CD4-positive, alpha-beta T cell treated with Interferon gamma for 1 hour (primary cell): ENCODE measurements at places on chromosomes 1 and 21.

DNA sequence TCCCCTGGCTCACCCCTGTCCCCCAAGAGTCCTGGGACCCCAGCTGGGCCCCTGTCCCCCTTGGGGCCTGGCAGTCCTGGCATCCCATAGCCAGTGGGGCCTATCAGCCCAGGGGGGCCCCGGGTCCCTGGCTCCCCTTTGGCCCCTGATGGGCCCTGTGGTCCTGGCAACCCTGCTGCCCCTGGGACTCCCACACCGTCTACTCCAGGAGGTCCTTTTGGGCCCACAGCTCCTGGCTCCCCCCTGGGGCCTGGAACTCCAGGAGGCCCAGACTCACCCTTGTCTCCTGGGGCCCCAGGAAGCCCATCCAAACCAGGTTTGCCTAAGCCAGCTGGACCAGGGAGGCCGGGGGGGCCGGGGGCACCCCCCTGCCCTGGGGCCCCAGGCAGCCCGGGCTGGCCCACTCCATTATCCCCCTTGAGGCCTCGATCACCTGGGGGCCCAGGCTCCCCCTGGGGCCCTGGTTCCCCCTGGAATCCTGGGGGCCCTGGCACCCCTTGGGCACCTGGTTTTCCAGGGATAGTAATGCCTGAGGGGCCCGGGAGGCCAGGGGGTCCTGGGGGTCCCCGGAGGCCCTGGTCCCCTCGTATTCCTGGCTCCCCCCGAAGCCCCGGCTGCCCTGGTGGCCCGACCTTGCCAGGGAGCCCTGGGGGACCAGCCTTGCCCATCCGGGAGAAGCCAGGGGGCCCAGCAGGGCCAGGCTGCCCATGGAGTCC lies 10.1 kb downstream of the ADPRS start:
- no peak for DNase-seq

- DNase-seq: no peak
These were observed 81.4 kb downstream of the TRABD2B start for GRCh38 chr1:47915677-47916353.

DNA sequence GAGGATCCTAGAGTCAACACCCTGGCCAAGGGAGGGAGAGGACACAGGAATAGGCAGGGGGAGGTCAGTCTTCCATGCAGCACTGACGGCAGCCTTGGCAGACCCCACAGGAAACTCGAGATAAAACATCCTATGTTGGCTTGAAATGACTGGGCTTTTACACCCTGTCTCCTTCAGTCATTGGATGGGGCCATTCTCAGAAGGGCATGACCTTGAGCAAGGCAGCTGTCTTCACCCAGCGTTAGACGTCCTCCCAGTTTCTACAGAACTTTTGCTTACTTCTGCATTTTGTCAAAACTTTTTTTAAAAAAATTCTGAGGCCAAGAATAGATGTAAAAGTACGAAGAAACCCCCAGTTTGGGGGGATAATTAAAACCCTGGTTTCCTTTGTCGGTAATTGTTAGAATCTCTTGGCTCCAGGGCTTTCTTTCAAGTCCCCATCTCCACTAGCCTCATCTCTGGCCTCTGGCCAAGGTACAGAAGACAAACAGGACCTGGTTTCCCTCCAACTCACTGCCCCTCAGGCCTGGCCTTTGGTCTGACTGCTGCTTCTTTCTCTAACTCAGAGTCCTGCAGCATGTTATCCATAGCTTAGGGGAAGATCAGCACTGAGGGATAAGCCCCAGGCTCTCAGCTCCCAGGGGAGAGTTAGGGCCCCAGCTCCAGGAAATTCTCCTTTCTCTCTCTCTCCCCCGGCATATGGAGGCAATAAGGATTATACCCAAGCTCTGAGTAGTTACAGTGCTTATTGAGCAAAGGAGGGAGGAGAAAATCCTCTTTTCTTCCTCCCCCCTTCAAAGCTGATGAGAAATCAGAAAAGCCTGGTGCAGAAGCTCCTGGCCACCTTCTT lies 51.6 kb upstream of the KCND3 start:
- DNase-seq: no peak

GRCh38 chr1:182952677-182953444 lies at the start of gene SHCBP1L:
Gene SHCBP1L, minus strand, starts transcription at chr1:182953166. Its CDS starts 33 bp downstream, at chr1:182953133.
- no peak for DNase-seq

- DNase-seq: peak; percentile 29
These were observed 47.1 kb downstream of the KANK4 start for GRCh38 chr1:62271948-62272728.

GRCh38 chr1:12208764-12209494 lies 20.9 kb upstream of the VPS13D start:
- peak; percentile 77 for DNase-seq

DNA sequence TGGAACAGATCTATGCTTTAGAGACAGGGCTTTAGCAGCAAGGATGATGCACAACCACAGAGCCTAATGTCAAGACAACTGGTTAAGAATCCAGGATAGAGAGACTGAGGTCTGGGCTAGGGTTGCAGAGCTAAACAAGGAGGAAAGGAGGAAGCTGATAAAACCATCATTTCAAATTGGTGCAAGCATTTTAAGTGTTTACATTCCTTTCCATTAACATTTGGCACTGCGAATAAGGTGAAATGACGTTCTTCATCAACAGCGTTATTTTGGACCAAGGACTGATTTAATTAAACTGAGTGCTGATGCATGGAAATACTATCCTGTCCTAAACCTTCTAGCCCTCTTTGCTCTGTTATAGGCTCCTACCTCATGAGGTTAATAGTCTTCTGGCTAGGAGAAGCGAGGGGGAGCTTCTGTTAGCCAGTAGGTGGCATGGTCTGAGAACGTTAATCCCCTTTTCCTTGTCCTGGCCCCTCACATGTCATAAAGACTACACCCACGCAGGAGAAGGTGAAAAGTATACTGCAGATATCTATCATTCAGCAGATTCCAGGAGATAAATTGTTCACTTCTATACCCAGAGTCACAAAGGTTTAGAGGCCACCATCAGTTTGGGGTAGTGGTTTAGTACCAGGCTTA lies 7.6 kb upstream of the C1orf21 start:
- DNase-seq: no peak

DNA sequence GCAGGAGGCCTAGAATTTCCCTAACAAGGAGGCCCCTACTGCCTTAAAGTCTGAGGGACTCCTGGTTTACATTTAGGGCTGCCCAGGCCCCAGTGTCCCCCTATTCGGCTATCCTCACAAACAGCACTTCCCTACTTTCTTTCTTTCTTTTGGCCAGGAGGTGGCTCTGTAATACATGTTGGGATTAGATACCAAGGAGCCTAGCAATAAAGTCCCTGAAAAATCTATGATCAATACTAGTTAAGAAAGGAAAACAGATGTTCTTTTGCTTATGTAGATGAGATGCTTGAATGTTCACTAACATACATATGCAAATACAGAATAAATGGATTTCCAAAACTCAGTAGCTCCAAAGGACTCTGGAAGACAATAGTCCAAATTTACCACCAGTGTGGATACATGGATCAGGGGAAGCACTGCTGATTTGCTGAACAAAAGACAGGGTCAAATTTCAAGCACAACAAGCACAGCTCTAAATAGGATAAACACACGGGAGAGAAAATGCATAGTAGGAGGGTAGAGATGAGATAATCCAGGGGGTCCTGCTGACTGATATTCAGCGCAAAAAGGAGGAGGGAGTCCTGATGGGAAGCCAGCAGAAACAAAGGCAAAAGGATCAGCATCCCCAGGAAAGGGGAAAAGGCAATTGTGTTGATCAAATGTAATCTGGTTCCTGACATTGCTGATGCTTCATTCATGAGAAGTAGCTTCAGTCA lies 240.0 kb downstream of the NUF2 start:
- no peak for DNase-seq

GRCh38 chr1:118989006-118989815 lies 1.1 kb upstream of the TBX15 start:
- DNase-seq: no peak

DNA sequence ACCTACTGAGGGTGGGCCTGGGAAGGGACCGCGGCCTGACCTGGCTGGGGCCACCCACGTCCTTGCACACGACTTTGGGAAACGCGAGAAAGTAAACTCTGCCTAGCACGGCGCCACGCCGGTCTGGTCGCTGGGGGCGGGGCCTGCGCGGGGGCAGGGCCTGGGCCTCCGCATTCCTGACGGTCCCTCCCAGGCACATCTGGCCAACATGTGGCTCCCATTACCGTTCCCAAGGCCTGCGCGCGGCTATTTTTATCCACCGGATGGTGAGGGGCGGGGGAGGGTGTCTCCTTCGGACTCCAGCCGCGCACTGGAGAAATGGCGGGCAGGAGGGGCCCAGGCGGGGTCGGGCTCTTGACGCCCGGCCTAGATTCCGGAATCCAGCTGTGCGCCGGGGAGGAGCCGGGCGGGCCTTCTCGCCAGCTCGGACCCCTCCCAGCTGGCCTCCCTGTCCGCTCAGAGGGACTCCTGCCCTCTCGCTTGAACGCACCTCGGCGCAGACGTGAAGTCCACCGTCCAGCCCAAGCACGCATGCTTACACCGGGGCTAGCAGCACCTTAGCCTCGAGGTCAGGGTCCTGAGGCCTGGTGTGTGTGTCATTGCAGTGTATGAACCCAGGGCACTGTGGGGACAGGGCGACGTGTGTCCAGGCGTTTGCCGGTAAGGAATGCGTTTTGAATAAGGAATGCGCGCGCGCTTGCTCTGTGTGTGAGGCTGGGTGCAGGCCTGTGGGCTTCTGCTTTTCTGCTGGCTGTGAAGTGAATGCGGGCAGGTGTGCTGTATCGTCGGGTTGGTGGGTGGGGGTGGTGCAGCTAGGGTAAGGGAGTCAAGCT lies 2.1 kb downstream of the EVA1B start:
- peak; percentile 14 for DNase-seq

GRCh38 chr1:3348196-3348865 lies 106.1 kb upstream of the ARHGEF16 start:
- DNase-seq: no peak

- DNase-seq: no peak
These were observed 163.1 kb upstream of the BEND5 start for GRCh38 chr1:48939828-48940227.

DNA sequence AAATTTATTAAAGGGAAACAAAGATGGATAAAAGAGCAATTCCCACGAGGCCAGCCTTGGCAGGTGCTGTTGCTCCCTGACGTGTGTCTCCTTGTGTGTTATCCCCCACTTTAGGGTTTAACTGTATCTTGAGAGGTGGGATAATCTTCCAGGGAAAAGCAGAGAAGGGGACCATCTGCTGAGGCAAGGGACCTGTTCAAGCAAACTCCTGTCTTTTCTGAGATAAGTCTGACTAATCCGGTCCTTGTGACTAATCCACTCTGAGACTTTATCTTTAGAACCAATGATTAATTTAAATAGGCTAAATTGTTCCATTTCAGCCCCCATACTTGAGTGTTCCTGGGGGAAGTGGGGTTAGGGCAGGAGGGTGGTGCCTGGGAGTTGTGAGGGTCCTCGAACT lies 163.6 kb downstream of the CAMTA1 start:
- DNase-seq: no peak

DNA sequence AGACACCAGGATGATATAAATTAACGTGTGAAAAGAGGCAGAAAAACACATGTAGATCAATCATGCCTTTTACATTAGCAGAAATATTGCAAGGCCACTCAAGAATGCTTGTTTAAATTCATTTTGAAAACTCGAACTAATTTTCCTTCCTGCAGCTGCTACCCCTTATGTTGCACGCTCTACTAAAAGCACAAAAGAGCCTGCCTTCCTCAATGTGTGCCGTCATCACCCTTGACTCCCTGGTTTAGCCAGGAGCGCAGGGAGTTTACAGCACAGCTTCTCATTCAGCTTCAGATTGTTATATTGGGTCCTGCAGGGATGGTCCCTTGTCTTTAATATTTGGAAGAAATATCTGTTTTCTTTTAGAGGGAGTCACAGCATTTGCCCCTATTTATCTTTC lies 10.1 kb upstream of the ST6GALNAC5 start:
- DNase-seq: no peak

DNA sequence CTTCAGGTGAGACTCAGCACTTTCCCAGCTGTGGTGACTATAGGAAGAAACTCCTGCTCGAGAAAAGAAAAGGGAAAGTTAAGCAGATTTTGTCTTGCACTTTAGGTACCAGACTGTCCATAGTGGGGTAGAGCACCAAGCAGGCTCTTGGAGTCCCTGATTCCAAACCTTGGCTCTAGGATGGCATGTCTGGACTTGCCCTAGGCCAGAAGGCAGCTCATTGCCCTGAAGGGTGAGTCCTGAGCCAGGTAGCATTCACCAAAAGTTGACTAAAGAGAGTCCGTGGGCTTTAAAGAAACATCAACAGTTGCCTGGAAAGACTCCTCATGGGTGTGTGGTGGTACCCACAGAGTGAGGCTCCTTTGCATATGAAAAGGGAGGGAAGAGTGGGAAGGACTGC lies 145.2 kb upstream of the SNX7 start:
- DNase-seq: no peak

- DNase-seq: no peak
These were observed 210.8 kb downstream of the NFIA start for GRCh38 chr1:61293197-61293596.

- no peak for DNase-seq
These were observed 5.3 kb downstream of the DENND2D start for GRCh38 chr1:111195002-111195684.

DNA sequence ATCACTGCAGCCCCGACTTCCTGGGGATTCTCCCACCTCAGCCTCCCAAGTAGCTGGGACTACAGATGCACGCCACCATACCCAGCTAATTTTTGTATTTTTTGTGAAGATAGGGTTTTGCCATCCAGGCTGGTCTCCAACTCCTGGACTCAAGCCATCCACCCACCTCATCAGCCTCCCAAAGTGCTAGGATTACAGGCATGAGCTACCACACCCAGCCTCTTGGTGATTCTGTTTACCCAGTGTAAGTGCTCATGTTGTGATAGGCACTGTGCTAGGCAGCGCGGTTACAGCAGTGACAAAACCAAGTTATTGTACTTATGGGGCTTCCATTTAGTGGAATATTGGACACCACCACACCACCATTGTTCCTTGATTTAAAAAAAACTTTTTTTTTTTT lies 9.7 kb upstream of the STX12 start:
- DNase-seq: no peak

DNA sequence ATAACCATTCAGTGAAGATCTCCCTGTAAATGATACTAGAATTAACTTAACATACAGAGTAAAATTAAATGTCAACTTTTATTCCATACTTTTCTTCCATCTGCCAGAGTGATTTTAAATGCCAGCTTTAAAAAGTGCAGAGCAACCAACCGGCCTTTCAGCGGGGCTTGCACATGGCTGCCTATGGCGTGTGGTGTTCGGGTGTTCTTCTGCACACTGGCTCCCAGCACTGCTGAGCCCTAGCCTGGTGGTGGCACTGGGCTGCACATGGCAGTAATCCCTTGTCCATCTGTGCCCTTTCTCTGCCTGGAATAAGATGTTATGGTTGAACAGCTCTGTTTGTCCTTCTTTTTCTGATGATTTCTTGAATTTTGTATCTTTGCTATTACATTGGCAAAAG lies 156.3 kb downstream of the SNX7 start:
- no peak for DNase-seq

- no peak for DNase-seq
These were observed 399.3 kb downstream of the AJAP1 start for GRCh38 chr1:5053744-5054143.

- DNase-seq: no peak
These were observed 3.2 kb downstream of the DIP2A start for GRCh38 chr21:46461909-46462308.

- DNase-seq: no peak
These were observed 50.3 kb upstream of the MPC2 start for GRCh38 chr1:167987174-167987573.
